GM23248 (cell line): ENCODE measurements at places on chromosomes 4 and X.
A peak's percentile ranks its signal among the peaks of the same experiment; 100 is the strongest.

GRCh38 chrX:65783746-65784145 lies 116.3 kb downstream of the MSN start:
- no peak for DNase-seq

DNA sequence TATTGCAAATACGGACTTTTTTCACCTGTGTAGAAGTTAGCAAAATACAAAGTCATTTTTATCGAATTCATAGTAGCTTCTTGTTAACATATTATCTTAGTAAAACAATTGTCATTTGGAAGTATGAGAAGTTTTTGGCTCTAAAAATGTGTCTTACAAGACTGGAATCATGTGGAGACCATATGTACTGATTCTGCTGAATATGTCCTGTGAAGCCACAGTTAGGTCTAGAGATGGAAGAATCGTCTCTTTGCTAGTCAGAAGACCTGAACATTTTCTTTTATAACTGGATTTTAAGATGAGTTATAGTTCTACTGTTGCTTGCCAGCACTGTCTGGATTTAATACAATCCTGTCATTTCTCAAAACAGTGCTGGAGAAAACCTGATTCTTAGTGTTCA lies 29.0 kb downstream of the TMEM165 start:
- DNase-seq: peak; percentile 21

DNA sequence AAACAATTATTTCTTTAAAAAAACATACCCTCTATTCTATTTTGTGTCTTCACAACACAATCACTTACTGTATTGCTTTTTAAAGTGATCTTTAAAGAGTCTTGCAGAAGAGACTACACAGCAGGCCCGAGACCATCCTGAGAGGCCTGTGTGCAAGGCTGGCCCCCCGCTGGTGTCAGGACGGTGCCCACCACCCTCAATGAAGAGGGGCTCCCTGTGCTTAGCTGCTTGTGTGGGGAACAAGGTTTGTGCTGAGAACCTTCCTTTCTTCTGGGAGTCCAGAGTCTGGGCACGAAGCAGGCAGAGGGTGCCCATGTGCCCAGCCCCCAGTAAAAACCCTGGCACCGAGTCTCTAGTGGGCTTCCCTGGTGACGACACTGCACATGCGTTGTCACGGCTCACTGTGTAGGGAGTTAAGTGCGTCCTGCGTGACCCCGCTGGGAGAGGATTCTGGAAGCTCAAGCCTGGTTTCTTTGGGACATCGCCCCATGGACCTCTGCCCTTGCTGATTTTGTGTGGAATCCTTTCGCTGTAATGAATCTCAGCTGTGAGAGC lies 22.0 kb downstream of the RGS12 start:
- DNase-seq: no peak

- DNase-seq: peak; percentile 64
Observed at GRCh38 chrX:150161193-150161592, 201.9 kb upstream of the MAMLD1 start.

GRCh38 chrX:130552444-130553073 lies 150.8 kb downstream of the RBMX2 start:
- no peak for DNase-seq

- DNase-seq: peak; percentile 2
Observed at GRCh38 chr4:67366311-67366861, 178.9 kb downstream of the CENPC start.

GRCh38 chr4:167150587-167150986 lies 83.7 kb downstream of the SPOCK3 start:
- no peak for DNase-seq

DNA sequence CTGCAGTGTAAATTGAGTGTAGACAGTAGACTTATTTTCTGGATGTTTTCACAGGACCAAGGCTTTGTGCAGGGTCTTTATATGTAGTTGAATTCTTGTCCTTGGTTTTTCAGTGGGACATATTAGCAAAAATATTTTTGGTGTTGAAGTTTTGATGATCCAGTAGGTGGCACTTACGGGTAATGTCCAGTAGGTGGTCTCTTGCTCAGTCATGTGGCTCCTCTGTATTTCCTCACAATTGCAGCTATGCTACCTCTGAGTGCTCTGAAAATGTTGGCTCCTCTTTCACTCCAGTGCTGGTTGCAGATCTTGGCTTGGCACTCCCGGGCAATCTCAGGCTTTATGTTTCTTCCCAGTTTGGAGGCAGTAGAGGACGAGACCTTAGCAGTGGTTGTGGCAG lies 419.8 kb upstream of the AMOT start:
- DNase-seq: peak; percentile 7

- no peak for DNase-seq
Observed at GRCh38 chr4:156763511-156763910, 208.1 kb downstream of the PDGFC start.

DNA sequence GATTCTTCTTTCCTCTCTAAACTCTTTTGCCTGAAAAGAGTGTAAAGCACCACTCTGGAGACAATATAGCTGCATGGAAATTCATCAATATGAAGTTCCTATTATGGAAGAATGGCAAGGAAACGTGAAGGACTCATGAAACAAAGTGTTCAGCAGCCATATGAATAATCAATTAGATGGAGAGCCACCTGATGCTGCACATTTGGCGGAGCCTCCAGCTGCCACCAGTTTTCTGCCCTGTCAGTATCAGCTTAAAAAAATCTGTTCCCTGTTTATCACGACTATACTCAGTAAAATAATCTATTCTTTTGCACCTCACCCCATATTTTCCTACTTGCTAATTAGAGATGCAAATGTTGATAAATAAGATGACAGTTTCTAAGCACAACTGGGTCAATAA lies 276.0 kb downstream of the UNC5C start:
- DNase-seq: no peak

GRCh38 chrX:31499109-31499508 lies 427.3 kb upstream of the FTHL17 start:
- DNase-seq: peak; percentile 52

DNA sequence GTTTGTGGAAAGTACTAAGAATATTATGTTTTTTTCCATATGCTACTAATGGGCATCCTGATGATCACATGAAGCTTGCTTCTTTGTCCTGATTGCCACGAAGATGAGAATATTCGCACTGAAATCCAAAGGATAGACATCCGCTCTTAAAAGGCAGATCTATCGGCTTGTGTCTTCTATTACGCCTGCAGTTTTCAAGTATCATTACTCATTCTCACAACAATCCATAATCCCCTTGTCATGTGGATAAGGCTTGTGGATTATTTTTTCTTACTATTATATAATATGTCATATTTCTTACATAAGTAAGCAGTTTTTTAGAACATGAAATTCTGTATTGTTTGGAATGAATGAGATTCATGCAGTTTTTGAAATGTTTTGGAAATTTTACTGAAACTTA lies 62.8 kb downstream of the KCNIP4 start:
- peak; percentile 50 for DNase-seq

GRCh38 chrX:119486745-119487144 lies 18.5 kb downstream of the SLC25A5 start:
- DNase-seq: no peak

- no peak for DNase-seq
Observed at GRCh38 chrX:75786290-75786689, 1.2 kb upstream of the MAGEE2 start.

- no peak for DNase-seq
Observed at GRCh38 chr4:184748251-184748652, 14.4 kb upstream of the CENPU start.

GRCh38 chr4:16227462-16227868 lies 1.2 kb upstream of the TAPT1 start:
- DNase-seq: peak; percentile 57

- no peak for DNase-seq
Observed at GRCh38 chr4:10456260-10456594, 999 bp downstream of the ZNF518B start.

DNA sequence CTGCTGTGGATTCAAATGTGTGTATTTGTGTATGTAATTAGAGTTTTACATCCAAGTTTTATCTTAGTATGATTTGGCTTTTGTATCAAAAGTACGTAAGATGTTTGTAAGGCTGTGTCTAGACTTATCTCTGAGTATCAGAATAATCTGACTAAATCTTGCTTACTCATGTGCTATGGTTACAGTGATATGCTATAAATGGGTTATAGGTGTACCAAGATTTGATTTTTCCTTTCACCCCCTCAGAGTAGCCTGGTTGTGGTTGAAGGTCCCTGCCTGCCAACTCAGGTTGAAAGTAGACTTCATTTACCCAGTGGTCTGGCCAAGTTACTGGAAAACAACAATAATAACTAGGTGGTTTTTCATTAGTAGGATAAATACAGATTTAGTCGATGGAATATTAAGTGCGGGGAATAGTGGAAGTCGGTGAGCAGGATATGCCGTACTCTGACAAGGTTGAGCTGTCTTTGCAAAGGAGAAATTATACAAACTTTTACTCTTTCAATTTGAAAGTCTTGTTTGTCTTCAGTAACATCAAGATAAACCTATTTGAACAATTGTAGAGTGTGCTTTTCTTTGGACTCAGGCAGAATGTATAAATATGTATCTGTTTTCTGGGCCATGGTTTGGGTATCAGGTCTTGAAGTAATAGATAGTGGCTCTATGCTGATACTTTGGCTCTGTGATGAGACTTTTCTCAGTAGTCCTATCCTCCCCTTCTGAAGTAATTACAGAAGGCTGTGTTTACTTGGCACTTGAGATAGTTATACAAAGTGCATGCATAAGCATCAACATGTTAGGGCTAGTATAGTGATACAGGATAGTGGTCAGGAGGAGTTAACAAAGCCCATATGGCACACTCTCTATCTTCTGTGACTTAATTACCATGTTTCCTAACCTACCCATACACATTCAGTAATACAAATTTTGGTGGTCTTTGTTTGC lies 23.7 kb downstream of the BMP2K start:
- no peak for DNase-seq

GRCh38 chrX:17024886-17025285 lies 78.4 kb downstream of the REPS2 start:
- DNase-seq: no peak

- no peak for DNase-seq
Observed at GRCh38 chr4:145860446-145860845, 78.2 kb downstream of the ZNF827 start.

DNA sequence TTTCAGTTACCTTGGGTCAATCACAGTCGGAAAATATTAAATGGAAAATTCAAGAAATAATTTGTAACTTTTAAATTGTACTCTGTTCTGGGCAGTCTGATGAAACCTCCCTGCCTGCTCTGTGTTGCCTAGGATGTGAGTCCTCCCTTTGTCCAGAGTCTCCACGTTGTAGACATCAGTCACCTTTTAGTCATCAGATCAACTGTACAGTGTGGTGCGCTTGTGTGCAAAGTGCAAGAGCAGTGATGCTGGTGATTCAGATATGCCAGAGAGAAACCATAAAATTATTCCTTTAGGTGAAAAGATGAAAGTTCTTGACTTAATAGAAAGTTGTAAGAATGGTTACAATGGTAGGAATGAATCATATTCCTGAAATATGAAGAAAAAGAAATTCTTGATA lies 1.4 kb downstream of the SPATA4 start:
- peak; percentile 96 for DNase-seq

- no peak for DNase-seq
Observed at GRCh38 chr4:182320092-182320491, 76.9 kb downstream of the TENM3 start.

DNA sequence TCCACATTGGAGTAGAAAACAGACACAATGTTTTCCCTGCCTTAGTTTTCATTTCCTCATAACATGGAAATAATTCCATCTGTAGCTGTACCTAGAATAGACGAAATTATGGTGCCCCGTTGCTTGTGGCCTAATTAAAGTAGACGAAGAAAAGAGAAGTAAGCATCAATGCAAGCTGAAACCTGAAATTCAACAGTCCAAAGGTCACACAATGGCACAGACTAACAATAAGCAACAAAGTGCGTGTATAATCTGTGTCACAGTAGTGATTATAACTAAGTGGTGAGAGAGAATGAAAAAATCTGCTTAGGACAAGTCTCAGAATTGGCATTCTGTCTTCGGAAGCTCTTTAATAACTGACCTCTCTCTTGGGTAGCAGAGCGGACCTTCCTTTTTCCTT lies 24.3 kb downstream of the MAGEB17 start:
- no peak for DNase-seq

- DNase-seq: peak; percentile 94
Observed at GRCh38 chr4:139815778-139816601, 150.4 kb downstream of the MGST2 start.

DNA sequence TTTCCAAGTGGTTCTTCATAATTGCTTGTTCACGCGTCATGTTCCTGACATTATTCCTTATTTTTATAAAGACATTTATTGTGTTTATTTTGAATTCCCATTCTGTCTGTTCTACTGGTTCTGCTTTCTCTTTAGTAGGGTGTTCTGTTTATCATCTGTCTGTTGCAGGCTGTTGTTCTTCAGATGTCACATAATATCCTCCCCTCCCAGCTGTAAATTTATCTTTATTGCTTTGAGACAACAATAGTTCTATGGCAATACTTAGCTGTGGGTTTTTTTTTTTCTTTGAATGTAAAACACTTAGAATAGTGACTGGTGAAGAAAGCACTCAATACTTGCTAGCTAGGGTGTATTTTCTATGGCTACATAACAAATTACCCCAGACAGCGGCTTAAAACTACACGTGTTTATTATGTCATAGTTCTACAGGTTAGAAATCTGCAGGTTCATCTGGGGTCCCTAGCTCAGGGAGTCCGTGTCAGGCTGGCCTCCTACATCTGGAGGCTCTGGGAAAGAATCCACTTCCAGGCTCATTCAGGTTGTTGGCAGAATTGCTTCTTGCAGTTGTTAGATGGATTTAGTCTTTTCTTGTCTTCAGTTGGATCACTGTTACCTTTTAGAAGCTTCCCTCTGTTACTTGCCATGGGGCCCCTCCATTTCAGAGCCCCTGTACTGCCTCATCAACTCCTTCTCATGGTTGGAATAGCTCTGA lies 63.4 kb upstream of the ENPEP start:
- DNase-seq: no peak

DNA sequence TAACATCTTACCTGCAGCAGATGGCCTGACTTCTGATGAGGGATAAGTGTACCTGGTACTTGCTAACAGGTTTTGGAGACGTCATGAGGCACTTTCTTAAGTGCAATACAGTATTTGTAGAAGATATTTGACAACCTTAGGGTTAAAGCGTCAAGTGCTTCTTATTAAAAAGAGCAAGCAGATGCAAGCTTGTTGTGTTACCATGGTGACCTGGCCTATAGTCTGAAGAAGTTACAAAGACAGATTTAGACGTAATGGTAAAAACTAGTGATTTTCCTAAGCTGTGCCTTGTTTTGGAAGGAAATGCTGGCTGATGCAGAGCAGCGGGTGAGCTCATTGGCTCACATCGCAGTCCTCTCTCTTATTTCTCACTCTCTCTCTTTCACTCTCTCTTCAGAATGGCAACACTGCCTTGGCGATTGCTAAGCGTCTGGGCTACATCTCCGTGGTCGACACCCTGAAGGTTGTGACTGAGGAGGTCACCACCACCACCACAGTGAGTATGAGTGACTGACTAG lies 243.6 kb downstream of the ANK2 start:
- peak; percentile 82 for DNase-seq

GRCh38 chrX:2690856-2691542 lies at the start of gene CD99:
Gene CD99, plus strand, starts transcription at chrX:2691295. Its CDS starts 66 bp downstream, at chrX:2691361.
- peak; percentile 91 for DNase-seq

DNA sequence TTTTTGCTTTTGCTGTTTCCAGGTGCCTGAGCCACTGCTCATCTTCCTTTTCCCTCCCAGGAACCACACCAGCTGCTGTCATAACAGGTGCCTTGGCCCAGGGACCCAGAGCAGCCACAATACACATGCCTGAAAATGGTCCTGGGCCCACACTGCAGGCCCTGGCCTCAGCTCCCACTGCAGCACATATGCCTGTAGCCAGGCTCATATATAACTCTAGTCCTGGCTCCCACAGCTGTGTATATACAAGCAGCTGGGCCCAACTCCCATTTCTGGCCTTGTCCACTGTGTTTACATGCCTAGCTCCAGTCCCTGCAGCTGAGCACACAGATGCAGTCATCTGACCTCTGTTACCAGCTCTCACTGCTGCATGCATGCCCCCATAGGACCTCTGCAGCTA lies 930.5 kb downstream of the ADGRL3 start:
- DNase-seq: no peak

GRCh38 chrX:12401252-12401651 lies 263.0 kb downstream of the FRMPD4 start:
- DNase-seq: no peak
